Epithelial cell of proximal tubule (primary cell): ENCODE measurements at places on chromosomes 2 and 18.
A peak's percentile ranks its signal among the peaks of the same experiment; 100 is the strongest.

DNA sequence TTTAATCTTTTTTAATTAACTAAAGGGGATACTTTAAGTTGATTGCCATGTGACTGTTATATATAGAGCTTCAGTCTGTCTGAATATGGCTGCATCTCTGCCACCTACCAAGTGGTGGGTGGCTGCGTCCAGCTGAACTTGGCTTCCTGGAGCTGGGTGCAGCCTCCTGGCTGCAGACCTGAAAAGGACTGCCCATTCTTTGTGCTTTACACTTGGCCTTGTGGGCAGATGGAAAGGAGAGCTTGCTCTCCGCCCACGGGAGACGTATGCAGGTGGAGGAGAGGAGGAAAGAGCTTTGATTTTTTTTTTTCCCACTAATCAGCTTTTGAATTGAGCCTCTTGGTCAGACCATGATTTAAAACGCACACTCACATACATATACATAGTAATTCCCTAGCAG, 34.7 kb downstream of the NCK2 start:
- no peak for DNase-seq

GRCh38 chr18:45760462-45761036, 36.6 kb downstream of the SLC14A1 start:
- no peak for DNase-seq

GRCh38 chr2:235827585-235827992, 333.7 kb downstream of the AGAP1 start:
- no peak for DNase-seq

- DNase-seq = no peak
These were observed 33.8 kb downstream of the LCLAT1 start for GRCh38 chr2:30480703-30481322.

DNA sequence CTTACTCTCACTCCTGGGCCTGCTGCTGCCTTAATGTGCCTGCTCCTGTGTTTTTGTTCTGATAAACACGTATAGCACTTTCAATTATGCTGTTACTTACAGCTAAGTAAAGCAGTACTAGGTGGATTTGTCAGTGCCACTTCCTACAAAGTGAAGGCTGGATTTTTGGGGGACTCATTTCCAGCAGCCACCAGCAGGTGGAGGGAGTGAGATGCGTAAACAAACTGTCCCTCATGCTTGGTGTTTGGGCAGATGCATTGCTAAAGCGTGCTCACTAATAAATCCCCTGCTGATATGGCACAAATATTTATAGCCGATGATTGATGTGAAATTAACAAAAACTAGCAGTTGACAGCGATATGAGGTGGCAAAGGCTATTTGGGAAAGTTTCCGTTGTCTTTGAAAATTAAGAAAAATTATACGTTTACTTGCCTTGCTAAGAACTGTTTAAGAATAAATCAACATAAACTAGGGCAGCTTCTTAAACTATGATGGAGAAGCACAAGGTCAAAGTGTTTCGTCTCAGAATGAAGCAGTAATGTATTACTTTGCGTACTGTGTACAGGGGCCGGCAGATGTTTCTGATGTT, 101.7 kb downstream of the AGAP1 start:
- DNase-seq = no peak

- DNase-seq = no peak
These were observed 228.2 kb downstream of the CCDC178 start for GRCh38 chr18:33212363-33212762.

- DNase-seq = no peak
These were observed 18.8 kb downstream of the UXS1 start for GRCh38 chr2:106175086-106175850.

DNA sequence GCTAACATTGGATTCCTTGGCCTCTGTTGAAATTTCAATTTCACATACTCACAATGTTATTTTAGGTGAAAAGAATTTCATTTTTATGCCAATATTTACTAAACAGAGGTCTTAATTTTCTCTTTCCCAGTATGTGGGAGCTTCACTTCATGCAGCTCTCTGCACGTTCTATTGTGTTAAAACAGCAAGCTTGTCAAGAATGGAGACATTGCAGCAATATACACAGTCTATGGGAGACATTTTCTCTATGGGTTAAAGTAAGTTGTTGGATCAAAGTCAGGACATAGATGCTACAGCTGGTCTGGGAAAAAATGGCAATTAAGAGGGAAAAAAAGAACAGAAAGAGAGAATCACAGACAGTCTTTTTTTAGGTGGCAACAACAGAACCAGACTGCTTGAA, 70.4 kb upstream of the ARHGAP15 start:
- DNase-seq = no peak

DNA sequence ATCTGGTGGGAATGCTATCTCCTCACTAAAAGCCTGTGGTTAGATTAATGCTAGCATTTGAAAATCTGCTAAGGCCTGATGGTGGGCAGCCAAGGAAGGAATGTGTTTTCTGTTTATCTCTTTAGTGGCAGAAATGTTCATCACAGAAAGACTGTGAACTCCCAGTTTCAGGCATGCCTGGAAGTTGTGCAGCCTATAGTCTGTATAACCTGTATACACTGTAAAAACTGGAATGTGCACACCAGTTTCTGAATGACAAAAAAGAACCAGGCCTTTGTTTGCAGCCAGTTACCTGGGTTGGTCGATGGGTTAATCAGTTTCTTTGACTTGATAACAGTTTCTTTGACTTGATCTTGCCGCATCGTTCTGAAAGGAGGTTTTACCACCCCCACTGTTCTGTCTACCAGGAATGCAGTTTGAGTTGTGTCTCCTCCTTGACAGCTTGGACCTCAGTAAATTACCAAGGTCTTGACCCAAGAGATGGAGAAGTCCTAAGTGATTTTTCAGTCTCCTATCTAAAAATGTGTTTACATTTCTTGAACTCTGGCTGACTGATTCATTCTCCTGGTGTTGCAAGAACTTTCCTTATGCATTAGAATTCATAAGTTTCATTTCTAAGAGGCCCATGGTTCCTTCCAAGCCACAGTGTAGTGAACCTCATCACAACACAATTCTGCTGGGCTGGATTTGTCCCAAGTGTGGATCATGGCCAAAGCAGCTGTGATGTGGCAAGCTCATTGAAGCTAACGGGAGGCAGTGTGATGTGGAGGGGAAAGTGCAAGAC, 62.2 kb downstream of the KIAA2012 start:
- DNase-seq = peak; percentile 66

DNA sequence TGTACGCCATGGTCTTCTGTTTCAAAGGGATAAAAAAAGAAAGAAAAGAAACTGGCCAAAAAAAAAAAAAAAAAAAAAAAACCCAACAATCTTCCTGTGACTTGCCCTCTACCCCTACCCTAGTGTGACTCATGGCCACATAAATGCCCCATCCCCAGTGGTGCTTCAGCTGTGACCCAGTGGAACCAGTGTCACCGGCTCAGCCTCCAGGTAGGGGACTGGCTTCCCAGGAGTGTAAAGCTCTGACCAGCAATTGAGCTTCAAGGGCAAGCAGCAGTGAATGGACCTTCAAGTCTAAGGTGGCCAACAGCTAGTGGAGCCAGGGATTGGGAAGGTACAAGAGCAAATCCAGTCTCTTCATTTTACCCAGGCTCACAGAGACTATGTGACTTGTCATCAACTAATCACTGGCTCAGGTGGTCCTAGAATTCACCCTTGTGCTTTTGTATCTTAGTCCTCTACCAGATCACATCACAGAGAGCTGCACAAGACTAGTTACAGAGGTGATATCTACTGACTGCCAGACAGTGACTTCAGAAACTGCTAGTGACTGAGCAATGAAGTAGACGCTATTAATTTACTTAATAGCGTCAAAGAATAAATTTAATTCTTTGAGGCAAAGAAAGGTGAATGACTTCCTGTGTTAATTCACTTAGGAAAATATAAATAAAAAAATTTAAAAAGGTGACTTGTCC, 1.3 kb upstream of the TGFBRAP1 start:
- no peak for DNase-seq

GRCh38 chr2:8447610-8448221, 234.1 kb upstream of the ID2 start:
- DNase-seq = peak; percentile 10

- DNase-seq = peak; percentile 20
These were observed 510.3 kb downstream of the PLCL1 start for GRCh38 chr2:198314559-198315153.

DNA sequence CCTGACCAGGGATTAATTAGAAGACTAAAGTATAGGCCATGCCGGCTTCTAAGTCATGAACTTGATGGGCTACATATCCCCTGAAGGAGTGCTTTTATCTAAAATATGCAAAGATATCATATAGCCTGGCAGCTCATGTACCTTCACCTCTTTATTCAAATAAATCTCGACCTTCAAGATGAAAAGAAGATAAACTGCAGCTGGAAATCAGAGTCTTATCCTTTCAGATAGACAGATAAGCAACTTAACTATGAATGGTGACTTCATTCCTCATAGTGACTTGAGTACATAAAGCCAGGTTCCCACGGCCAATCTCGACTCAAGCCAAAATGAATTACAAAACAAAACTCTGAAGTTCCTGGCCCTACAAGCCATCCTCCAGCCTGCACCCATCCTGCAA, 165.3 kb upstream of the KLHL29 start:
- no peak for DNase-seq

DNA sequence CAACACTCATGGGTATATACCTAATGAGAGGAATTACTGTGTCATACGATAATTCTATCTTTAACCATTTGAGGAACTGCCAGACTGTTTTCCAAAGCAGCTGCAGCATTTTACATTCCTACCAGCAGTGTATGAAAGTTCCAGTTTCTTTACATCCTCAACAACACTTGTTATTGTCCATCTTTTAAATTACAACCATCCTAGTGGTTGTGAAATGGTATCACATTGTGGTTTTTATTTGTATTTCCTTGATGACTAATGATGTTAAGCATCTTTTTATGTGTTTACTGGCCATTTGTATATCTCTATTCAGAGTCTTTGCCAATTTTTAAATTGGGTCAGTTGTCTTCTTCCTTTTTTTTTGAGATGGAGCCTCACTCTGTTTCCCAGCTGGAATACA, 4.0 kb upstream of the CKAP2L start:
- no peak for DNase-seq

- no peak for DNase-seq
These were observed 348.7 kb downstream of the ARHGAP15 start for GRCh38 chr2:143477714-143478443.

GRCh38 chr2:43486603-43487002, 109.2 kb downstream of the THADA start:
- no peak for DNase-seq

- DNase-seq = no peak
These were observed 172.9 kb upstream of the MYT1L start for GRCh38 chr2:2503864-2504418.

GRCh38 chr2:98314251-98314650, 32.0 kb upstream of the CNGA3 start:
- no peak for DNase-seq

- DNase-seq = no peak
These were observed 114.1 kb upstream of the NCKAP5 start for GRCh38 chr2:133682347-133682746.

DNA sequence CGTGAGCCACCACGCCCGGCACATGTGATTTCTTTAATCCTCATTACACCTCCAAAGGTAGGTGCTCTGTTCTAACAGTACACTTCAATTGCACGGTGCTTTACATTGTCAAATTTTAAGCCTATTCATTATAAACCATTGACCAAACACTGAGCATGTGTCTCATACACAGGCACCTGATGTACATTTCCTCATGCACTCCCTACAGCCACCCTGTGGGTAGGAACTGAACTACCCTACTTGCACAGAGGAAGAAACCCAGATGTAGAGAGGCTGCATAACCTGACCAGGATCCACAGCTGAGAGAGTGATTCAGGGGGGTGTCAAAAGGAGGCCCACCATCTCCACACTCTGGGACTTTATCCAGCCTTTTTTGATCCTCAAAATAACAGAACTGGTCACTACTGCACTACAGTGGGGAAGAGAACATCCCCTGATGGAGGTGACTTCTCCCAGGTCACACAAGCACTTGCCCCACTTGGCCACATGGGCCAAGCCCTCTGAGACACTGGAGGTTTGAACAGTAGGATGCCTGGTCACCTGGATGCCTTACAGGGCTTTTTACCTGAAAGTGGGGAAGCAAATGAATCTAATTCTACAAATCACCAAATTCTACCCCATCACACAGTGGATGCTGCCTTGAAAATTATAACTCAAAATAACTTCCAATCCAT, 6.9 kb upstream of the DPYSL5 start:
- DNase-seq = no peak

DNA sequence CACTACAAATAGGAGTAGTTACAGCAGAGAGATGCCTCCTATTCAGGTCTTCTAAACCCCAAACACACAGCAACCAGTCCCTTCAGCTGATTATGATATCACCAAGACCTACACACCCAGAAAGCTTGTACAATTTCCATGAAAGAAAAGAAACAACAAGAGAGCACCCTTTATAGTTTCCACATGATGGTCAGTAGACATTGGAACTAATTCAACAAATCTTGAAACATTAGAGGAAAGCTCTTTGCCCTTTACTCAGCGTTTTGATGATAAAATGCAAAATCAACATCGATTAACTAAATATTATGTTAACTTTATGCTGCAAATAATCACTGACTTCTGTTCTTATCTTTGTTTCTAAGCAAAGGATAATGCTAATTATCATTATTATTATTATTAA, 393.6 kb upstream of the ID2 start:
- DNase-seq = no peak

GRCh38 chr2:202034249-202035088, 814 bp downstream of the FZD7 start:
- no peak for DNase-seq

DNA sequence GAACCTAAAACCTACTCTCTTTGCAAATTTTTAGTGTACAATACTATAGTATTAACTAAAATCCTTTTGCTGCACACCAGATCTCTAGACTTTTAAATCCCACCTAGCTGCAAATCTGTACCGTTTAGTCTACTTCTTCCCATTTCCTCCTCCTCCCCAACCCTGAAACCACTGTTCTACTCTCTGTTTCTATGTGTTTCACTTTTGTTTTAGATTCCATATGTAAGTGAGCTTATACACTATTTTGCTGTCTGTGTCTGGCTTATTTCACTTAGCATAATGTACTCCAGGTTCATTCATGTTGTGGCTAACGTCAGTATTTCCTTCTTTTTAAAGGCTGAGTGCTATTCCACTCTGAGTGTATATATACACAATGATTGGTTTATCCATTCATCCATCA, 18.4 kb upstream of the DSC2 start:
- no peak for DNase-seq

DNA sequence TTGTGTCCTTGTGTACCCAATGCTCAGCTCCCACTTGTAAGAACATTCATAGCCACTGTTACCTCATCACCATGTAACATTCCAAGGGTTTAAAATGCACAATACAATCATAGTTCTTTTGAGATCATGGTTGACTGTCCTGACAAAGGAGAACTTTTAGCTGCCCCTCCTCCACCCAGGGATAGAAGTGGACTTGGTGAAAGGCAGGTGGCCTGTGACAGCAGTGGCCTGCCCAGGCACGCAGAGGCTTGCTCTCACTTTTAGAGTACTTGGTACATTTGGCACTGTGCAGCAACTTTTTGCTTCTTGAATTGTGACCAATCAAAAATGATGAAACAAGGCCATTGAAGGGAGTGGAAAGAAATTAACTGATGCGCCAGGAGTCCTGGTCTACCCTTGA, 108.7 kb downstream of the ANKRD44 start:
- no peak for DNase-seq

- no peak for DNase-seq
These were observed 363.6 kb downstream of the LPIN1 start for GRCh38 chr2:12110074-12110473.

GRCh38 chr18:66083078-66083477, 332.3 kb downstream of the CDH7 start:
- DNase-seq = no peak

- DNase-seq = no peak
These were observed 99.3 kb downstream of the BIN1 start for GRCh38 chr2:127007652-127008051.

- DNase-seq = no peak
These were observed 18.6 kb downstream of the PTCD3 start for GRCh38 chr2:86124683-86125082.

GRCh38 chr2:236241181-236242056, 22.8 kb downstream of the ASB18 start:
- no peak for DNase-seq
